A549 treated with Hydrocortisone at 1 μM for 4 hours (cell line): ENCODE measurements at places on chromosomes 11 and 22. TPM values are rescaled to one million over a fixed set of nuclear protein-coding genes. Genes with fewer than 3 reads are reported as not detected.

The KCTD14 gene
- 1.3 to 2.1 TPM (median 1.6 TPM) in 5 replicates for total RNA-seq

The SLC5A4 gene
- not detected in 5 replicates for total RNA-seq

The HBB gene
- not detected in 5 replicates for total RNA-seq

The TRIM29 gene
- 24.4 to 26.6 TPM (median 25.6 TPM) in 5 replicates for total RNA-seq

The TIMP3 gene
- 1.0 to 1.6 TPM (median 1.3 TPM) in 5 replicates for total RNA-seq

The CCDC116 gene
- total RNA-seq, result 0.05 to 0.06 TPM in 2 of 5 replicates, not detected in the others

The DDIAS gene
- 14.1 to 17.8 TPM (median 16.8 TPM) in 5 replicates for total RNA-seq

The GCAT gene
- 2.8 to 4.3 TPM (median 3.2 TPM) in 5 replicates for total RNA-seq

The MTA2 gene
- 84.4 to 102 TPM (median 85.9 TPM) in 5 replicates for total RNA-seq

The KCNQ1 gene
- total RNA-seq, result 0.71 to 0.97 TPM (median 0.78 TPM) in 5 replicates
